ENCODE measurements at places on chromosomes 12 and 14. TPM values are rescaled to one million over a fixed set of nuclear protein-coding genes. Genes with fewer than 3 reads are reported as not detected.

- no peak for DNase-seq
Measured at GRCh38 chr12:96219700-96220206, 25.6 kb downstream of the ELK3 start.

DNA sequence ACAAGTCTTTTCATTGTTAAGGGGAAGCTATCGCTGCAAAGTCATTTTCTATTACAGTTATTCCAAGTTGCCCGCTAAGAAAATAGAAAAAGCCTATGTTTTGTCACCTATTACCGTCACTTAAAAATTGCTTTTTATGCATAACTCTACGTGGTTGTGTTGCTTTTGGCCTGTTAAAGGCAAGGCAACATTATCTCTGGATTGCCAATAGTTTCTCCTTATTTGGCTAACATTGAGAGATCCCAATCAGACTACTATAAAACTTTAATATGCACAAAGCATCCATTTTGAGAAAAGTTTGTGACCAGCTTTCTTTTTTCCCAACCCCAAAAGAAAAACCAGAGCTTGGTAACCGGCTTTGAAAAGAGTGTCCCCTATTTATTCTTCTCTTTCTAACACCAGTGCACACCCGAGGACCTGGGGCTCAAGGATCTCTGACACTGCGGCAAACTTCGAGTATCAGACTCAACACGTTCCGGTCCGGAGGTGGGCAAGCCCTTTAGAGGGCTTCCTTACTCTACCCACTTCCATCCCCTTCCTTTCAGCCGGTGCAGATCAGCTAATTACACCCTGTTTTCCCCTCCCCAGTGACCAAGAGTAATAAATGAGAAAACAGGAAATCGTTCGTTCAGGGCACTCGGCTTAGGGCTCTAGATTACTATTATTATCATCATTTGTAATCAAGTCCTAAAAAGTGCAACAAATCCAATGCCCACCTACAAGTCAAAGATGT lies 1.2 kb downstream of the PPP1R12A start:
- no peak for DNase-seq

GRCh38 chr12:58174316-58174715 lies 232.9 kb downstream of the ATP23 start:
- no peak for DNase-seq

GRCh38 chr14:29709490-29709889 lies 218.2 kb downstream of the PRKD1 start:
- DNase-seq: no peak

- no peak for DNase-seq
Measured at GRCh38 chr12:6555018-6555691, 687 bp downstream of the IFFO1 start.

DNA sequence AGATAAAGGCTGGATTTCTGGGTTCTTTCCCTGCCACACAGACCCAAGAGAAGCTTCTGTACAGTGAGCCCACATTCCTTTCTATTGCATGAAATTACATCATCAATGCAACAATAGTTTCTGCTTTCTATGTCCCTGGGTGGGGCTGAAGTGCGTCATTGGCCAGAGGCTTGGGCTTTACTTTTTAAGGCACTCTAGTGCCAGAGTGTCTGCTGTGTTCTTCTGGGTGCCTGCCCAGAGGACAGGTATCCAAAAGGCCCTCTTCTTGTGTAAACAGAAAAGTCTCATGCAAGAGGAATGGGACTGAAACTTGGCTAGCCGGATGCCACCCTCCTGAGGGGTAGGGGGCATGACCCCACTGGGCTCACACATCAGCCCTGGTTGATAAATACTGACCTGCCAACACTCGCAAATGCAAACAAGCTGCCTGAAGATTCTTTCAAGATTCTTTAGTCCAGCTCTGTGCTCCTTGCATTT lies 5.9 kb downstream of the KRT86 start:
- DNase-seq: no peak

DNA sequence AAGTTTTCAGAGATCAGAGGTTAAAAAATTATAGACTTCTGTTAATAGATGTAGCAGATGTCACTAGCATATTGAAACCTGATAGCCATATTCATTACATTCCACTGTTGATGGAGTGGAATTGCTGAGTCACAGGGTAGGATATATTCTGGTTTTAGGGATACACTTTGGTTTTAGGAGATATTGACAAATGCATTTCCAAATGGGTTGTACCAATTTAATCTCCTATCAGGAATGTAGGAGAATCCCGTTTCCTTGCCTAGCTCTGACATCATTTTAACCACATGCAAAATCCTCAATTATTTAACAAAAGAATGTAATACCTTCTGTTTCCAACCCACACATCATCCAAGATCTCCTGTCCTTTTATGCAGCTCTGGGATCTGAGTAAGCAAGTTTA lies 30.7 kb upstream of the ESR2 start:
- no peak for DNase-seq

- no peak for DNase-seq
Measured at GRCh38 chr12:45409966-45410365, 194.1 kb downstream of the ANO6 start.

- DNase-seq: no peak
Measured at GRCh38 chr12:111108726-111109125, 188.3 kb upstream of the MYL2 start.

GRCh38 chr12:79895071-79895470 lies 39.8 kb downstream of the PPP1R12A start:
- DNase-seq: no peak

DNA sequence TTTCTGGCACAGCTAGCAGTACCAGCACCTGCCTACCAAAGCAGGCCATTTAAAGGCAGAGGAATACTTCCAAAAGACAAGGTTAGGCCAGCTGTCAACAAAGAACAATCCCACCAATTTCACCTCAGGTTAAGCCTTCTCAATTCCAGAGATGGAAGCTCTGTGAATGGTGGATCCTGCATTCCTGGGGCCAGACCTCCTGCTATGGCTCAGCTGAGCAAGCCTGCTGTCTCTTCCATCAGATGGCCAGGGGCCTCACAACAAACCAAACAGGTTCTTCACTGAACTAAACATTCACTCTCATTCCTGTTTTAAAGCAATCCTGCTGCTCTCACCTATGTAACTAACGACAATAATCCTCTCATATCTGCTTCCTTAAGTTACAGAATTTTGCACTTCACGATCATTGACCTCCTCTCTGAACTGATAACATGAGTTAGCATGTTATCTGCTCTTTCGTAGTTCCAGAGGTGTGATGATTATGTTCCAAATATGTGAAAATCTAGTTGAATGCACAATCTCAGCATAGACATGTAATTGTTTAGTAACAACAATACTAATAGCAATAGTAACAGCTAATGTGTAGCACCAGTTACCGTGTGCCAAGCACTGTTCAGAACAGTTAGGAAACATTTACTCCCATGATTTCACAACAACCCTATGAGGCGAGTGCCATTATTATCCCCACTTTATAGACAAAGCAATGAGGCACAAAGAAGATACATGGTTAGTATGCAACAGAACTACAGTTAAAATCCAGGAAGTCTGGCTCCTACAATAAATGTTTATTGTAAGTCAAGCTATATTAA lies 73.2 kb downstream of the SLC2A13 start:
- no peak for DNase-seq

GRCh38 chr12:54658306-54659264 lies 10.4 kb upstream of the DCD start:
- peak; percentile 27 for DNase-seq

GRCh38 chr12:116784238-116784612 lies 46.1 kb downstream of the RNFT2 start:
- DNase-seq: no peak

DNA sequence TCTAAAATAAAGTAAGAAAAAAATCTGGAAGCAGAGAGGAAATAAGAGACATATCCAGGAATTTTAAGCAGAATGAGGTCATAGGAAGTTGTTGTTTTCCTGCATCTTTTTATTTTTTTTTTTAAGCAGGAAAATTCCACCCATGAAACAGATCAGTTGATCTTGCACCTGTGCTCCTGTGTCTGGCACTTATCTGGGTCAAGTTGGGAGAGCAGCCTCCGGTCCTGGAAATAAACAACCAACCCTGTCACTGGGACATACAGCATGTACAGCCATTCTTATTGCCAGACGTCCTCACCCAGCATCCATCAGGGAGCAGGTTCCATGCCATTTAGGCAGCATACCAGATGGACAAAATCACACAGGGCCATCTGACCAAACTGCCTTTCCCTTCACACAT lies 266.0 kb upstream of the BTG1 start:
- DNase-seq: no peak

GRCh38 chr14:34872822-34873588 lies 2.2 kb downstream of the BAZ1A start:
- no peak for DNase-seq

DNA sequence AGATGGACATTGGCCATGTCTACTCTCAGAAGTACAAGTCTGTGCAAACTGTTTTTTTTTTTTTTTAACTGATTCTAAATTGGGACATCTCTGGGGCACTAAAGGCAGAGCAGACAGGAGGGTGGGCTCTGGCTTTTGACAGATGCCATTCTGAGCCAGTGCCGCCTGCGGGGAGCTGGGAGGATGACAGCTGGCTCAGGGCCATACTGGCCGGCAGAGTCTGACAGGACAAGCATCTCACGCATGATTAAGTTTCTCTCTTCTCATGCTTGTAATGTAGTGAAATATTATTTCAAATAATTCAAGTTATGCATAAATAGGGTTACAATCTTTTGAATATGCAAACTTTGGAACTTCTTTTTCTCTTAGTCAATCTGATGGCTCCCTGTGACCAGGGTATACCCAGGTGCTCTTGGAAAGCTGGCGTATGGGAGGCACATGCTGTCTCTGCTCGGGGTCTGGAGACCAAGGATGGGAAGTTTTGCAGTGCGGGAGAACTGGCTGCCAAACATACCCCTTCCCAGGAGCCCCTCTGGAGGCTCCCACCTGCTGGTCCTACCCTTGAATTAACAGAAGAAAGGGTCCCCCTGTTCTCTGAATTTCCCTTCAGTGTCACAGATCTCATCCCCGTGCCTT lies 7.6 kb downstream of the CDCA4 start:
- no peak for DNase-seq

GRCh38 chr12:22272335-22273151 lies 62.0 kb downstream of the ST8SIA1 start:
- DNase-seq: no peak

- no peak for DNase-seq
Measured at GRCh38 chr12:27396216-27396815, 50.2 kb upstream of the SMCO2 start.

DNA sequence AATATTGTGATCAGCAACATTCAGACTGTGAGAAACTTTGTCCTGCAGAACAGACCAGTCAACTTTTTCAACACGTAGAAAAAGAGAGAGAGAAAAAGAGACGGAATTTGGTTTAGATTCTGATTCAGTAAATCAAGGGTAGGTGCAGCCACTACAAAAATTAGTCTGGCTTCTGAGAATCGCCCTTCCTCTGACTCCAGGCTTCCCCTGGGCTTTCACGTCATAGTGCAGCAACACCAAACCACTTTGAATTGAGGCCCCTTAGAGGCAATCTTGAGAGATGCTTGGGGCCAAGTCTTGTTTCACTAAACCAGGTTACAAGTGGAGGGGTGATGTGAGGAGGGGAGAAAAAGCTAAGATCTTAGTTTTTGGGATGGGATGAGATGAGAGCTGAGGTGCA lies 37.5 kb upstream of the PTGR2 start:
- no peak for DNase-seq

GRCh38 chr14:63454863-63455622 lies 88.1 kb downstream of the PPP2R5E start:
- no peak for DNase-seq

- no peak for DNase-seq
Measured at GRCh38 chr12:118038137-118038536, 21.6 kb downstream of the RFC5 start.

- no peak for DNase-seq
Measured at GRCh38 chr14:69049675-69050074, 70.6 kb upstream of the ACTN1 start.

DNA sequence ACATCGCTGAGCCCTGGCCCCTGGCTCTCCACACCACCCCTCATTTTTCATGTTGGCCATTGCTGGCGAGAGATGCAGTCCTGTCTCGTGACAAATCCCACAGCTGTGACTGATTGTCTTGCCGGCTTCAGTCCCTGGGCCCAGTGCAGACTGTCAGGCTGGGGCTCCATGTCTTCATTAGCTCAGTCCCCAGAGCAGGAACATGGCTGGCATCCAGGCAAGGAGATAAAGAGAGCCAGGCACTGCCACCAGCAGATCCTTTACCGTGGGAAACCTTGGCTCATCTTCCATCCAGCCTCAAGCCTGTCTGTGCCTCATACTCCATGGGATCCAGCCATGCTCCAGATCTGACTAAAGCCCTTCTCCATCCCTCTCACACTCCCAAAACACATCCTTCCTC lies 284.7 kb upstream of the FKBP4 start:
- no peak for DNase-seq

- DNase-seq: no peak
Measured at GRCh38 chr12:132162508-132163031, 18.3 kb downstream of the NOC4L start.

DNA sequence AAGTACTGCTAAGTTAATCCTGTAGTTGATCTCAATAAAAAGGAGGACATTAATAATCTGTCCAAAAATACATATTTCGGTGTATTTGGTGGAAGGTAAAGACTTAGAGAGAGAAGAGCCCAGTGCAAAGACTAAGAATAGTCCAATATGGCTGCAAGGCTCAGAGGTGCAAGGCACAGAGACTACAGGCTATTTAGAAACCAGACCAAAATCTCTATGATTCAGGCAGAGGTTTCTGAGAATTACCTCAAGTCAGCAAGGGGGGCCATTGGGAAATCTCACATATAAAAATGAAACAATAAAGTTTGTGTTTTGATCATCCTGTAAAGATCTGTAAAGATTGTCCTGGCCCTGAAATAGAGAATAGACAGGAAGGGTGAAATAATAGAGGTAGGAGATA lies 1173.0 kb downstream of the VRK1 start:
- no peak for DNase-seq

- DNase-seq: no peak
Measured at GRCh38 chr14:87351007-87351406, 642.0 kb downstream of the GALC start.

GRCh38 chr12:65787056-65787865 lies 37.0 kb upstream of the HMGA2 start:
- DNase-seq: no peak

GRCh38 chr12:113422030-113422885 lies at the start of gene SDSL:
SDSL (plus strand) TSS chr12:113422380; CDS start chr12:113427983, 5,603 bp downstream.
- no peak for DNase-seq

- no peak for DNase-seq
Measured at GRCh38 chr14:92993302-92993701, 70.4 kb downstream of the CHGA start.

Gene EMP1
- total RNA-seq: 22.5 TPM

Gene C12orf60
- total RNA-seq: 1.4 TPM

Gene KITLG
- total RNA-seq: 0.45 TPM

Gene CELA1
- not detected for total RNA-seq

Gene KRT78
- not detected for total RNA-seq

Gene KRT3
- total RNA-seq: not detected

Gene CLEC4C
- not detected for total RNA-seq

Gene TAS2R42
- not detected for total RNA-seq

Gene ACVRL1
- not detected for total RNA-seq

Gene GYS2
- total RNA-seq: 0.08 TPM

Gene CLECL1
- 14.8 TPM for total RNA-seq

Gene AKAP3
- 1.1 TPM for total RNA-seq

Gene ZBTB1
- total RNA-seq: 28.5 TPM

Gene SYNDIG1L
- not detected for total RNA-seq

Gene PMEL
- not detected for total RNA-seq
